ENCODE measurements at places on chromosomes 1 and 21.

- DNase-seq, result no peak
Measured at GRCh38 chr1:32063261-32063681, 9.5 kb upstream of the TMEM39B start.

GRCh38 chr21:45333583-45334121, 46.0 kb upstream of the POFUT2 start:
- no peak for DNase-seq

GRCh38 chr1:87787551-87787950, 458.9 kb downstream of the LMO4 start:
- DNase-seq, result no peak

DNA sequence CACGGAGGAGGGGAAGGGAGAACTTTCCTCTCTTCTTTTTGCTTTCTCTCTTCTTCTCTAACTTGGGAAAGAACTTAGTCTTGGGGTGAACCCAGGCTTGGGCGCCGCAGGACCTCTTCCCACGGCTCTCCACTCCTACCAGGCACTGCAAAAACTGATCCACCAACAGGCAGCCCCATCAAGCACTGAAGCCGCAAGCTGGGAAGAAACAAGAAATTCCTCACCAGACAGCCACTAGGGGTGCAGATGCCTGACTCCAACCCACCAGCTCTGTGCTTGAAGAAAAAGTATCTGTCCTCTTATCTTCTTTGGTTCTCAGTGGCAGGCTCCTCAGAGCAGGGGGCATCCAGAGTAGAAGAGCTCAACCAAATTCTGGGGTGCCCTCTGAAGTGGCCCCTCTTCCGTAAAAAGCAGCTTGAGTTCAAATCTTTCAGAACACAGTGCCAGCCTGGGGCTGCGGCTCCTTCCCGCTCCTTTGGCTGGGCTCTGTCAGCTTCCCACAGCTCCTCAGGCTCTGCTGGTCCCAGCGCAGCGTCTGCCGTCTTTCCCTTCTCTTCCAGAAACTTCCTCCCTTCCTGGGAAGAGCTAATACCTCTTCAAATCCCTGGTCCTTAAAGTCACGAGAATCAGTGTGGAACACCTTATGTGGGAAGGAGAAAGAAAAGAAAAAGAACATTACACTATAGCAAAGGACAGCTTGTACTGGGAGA, 2.4 kb downstream of the SLC41A1 start:
- no peak for DNase-seq

DNA sequence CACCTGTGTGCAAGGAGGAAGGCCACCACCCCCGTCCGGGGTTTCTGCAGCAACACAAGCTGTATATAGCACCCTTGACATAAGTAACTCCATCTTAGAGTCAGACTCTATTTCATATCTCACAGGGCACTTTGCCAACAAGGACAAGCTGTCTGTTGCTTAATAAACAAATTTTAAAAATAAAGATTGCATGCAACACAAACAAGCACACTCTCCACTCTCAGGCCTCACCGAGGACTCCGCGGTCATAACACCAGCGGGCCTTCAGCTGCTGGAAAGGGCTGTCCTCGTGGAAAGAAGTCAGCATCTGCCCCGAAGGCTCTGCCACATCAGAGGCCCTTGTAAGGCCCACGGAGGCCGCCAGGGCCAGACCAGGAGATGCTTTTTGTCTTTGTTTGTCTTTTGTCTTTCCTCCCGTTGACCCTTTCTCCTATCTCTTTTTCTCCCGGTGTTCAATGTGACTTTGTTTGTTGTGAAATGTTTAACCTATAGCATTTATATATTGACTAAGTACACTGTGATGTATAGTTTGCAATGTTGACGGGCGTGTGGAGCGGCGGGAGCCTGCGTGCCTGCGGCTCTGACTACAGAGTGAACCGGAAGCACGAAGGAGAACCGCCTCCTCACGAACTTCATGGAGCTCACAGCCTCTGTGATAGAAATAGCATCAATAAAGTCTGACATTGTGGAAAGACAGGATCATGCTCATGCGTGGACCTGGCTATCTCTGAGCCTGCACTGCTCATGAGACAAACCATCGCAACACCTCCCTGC, 24.1 kb downstream of the MEGF6 start:
- no peak for DNase-seq

- no peak for DNase-seq
Measured at GRCh38 chr1:114512595-114513280, 1.7 kb upstream of the TRIM33 start.

DNA sequence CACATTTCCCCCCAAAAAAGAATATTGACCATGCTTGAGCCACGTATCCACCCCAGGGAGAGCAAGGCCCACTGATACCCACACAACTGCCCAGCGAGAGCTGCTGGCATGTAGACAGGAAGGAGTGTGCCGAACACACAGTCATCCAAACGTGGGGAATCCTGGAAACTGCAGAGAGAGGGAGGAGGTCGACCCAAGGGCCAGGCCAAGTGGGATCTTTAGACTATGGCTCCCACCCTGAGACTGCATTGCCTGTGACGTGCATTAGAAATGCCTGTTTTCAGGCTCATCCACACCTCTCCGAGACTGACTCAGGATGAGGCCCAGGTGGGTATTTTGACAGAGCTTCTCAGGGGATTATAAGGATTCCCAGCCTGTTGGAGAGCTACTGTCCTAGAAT, 25.9 kb downstream of the NIPAL3 start:
- DNase-seq, result no peak

DNA sequence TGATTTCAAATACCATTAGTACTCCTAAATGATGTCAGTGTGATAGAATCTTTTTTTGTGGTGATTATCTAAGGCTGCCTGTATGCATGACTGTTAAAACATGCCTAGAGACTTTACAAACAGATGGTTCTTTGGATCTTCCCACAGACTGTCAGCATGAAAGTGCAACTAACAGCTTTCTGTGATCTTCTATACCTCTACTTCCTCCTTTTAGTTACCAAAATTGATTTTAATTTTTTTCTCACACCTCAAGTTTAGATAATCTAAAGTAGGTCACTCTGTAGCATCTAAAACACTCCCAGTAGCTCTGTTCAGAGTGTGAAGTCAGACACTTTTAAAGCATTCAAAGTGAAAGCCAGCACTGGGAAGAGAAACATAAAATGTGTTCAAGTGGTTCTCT, 534.5 kb downstream of the PTPRC start:
- DNase-seq, result no peak

DNA sequence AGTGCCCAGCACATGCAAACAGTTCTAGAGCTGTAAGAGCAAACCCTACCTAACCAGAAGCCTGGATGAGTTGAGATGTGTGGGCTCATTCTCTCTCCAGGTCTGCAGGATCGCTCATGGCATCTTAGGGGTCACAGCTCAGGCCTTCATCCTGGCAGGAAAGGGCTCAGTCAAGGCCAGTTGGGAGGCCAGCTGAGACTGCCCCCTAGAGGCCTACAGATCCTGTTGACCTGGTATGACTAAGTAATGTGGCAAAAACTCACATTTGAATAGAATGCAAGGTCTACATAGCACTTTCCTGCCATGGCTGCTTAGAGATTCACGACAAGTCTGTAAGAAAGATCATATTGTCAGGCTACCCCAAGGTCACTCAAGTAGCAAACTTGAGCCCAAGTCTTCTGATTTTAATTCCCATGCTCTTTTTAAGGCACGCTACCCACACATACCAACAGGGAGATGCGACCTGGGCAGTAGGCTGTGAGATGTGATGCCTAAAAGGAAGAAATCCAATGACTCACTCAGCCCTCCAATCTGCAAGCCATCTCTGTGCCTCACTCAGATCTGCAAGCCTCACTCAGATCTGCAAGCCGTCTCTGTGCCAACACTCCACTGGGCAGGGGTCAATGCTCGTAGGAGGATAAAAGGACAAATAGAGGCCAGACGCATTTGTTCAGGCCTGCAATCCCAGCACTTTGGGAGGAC, 5.1 kb upstream of the CAPN8 start:
- DNase-seq, result peak; percentile 4
